ENCODE measurements at places on chromosomes 1 and 21.

DNA sequence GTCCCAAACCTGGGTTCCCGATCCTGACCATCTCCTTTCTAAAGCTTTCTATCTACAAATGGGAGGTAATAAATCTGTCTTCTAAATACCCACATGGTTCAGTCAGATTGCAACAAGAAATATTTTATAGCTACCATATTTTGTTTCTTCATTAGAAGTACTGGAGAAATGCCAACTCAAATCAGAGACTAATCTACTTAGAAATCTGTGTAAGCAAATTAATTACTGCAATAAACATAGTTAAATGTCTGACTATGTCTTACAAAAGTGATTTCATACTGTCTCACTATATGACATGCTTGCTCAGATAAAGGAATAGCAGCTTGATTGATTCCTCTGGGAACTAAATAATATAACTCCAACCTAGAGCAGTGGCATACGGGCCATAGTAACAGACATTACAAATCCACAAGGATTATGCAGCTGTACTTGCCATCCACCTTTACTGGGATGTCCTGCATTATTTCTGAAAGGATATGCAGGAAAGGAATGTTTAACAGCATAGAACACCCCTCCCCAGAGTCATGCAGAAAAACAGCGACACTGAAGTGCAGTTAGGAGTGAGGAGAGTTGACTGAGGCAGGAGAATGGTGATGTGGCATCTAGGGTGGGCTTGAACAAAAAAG is 80.3 kb downstream of the PCNX2 start:
- no peak for DNase-seq

GRCh38 chr1:54645806-54646676 is 4.5 kb downstream of the MROH7 start:
- no peak for DNase-seq

- DNase-seq, result no peak
Observed at GRCh38 chr1:13869172-13869797, 169.3 kb downstream of the PRDM2 start.

DNA sequence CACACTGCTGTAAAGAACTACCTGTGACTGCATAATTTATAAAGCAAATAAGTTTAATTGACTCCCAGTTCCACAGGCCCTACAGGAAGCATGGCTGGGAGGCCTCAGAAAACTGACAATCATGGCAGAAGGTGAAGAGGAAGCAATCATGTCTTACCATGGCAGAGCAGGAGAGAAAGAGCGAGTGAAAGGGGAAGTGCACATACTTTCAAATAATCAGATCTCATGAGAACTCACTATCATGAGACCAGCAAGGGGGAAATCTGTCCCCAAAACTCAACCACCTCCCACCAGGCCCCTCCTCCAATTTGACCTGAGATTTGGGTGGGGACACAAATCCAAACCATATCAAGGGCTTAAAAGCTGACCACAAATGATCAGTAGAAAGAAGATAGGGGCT is 493.2 kb downstream of the PTPRC start:
- no peak for DNase-seq

GRCh38 chr1:101283443-101283842 is 46.6 kb downstream of the S1PR1 start:
- no peak for DNase-seq

- DNase-seq, result no peak
Observed at GRCh38 chr1:54314696-54315095, 91.5 kb downstream of the SSBP3 start.

DNA sequence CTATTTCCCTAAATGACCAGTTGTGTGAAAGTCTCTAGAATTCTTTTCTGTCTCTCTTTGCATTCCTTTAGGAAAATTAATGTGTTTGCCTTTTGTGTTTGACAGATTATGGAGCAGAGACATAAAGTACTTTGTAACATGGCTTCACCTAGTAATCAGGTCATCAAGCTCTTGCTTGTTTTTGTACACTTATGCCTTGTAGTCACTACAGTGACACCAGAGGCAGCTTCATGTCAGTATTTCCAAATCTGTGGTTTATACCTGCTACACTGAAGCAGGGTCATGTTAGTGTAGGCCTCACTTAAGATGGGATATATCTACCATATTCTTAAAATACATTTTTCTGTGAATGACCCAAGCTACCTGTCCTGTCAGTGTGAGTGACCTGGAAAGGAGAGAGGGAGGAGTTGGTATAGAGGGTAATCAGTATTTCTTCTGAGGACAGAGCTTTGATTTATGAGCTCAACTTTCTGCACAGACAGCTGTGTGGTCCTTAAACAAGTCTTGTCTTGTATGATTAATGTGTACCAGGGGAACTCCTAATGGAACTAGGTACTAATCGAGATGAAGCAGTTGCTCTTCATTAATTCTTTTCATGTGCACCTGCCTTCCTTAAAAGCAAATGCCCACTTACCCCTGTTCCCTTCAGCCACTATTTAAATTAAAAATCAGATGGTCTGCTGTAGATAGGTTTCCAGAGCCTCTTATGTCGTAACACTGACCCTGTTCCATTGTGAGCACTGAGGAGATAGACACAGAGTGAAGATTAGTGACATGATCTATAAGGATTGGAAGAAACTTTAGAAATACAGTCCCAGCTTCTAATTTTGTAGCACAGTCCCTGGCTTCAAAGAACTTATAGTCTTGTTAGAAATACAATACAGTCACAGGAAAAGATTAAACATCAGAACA is 45.7 kb downstream of the MACO1 start:
- DNase-seq, result no peak

DNA sequence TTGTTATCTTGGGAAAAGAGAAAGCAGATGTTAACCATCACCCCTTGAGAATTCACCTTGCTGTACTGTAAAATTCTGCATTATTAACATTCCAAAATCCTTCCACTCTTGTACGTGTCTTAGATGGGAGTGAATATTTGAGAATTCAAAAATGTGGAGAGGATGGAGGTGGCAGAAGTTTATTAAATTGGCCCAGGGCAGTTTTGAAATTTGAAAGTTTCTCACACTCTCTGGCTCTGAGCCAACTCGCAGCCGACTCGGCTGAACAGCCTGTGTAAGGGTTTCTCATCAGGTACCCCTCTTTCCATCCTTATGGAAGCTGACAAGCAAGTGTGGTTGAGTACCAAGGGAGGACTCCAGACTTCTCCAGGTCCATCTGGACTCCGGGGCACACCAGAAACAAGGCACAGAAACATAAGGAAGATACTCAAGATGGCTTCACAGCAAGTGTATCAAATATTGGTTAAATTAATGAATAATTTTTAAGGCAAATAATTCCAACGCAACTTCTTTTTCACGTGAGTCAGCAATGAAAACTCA is 45.1 kb downstream of the RRAGC start:
- no peak for DNase-seq

GRCh38 chr1:42593486-42594100 is 64.6 kb upstream of the PPIH start:
- DNase-seq, result no peak

DNA sequence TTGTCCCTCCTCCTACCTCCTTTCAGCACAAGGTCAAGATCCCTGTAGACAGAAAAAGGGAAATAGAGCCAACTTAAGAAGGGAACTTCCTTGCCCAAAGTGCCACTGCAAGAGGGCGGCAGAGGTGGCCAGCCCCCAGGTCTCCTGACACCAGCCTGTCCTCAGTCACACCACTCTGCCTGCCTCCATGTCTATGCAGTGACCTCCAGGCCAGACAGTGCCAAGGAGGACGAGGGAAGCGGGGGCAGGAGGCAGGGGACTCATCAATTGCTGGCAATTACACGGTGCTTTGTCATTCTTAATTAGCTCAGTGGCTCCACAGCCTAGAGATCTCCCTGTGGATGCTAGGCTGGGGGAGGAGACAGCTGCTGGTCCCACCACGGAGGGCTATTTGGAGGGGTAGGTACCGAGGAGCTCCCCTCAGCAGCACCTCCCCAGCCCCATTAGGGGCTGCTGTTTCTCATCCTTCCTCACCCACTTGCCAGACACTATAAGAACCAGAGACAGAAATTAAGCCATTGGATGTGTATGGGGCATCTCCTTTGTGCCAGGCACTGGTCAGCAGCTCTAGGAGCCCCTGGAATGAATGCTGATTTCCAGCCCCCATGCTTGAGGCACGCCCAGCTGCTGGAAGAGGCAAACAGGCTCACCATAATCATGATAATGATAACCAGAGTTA is 6.1 kb upstream of the LDLRAP1 start:
- no peak for DNase-seq

DNA sequence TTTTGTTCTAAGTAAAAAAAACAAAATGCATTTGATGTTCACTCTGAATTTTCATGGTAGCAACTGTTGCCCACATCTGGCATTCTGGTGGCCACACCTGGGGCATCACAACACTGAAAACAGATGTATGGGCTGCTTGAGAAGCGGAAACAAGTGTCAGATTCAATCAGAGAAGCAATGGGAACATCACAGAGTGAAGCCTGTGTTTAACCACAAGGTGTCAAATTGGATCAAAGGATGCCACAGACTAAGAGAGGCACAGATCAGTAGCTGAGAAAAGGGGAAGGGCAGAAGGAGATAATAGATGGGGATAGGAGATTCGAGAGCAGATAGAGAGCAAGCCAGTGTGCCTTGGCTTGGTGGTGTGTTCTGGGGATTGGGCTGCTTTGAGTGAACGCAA is 49.8 kb upstream of the MTF2 start:
- no peak for DNase-seq

DNA sequence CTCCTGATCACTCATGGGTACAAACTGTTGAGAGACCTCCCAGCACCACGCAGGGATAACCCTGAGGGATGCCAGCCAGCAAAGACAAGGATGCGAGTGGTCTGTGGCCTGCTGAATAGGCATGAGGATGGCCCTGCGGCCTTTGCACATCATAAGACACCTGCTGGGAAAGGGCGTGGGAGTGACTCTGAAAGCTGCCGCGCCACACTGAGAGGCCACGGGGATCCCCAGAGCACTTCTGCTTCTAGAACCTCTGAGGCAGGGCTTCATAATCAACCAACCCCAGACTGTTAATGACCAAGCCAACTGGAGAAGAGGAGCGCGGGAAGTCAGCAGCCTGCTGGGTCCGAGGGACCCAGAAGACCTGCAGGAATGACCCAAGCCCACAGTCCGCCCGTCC is 73.8 kb downstream of the SH3BGR start:
- no peak for DNase-seq

- no peak for DNase-seq
Observed at GRCh38 chr1:156359973-156360372, 9.0 kb upstream of the RHBG start.

DNA sequence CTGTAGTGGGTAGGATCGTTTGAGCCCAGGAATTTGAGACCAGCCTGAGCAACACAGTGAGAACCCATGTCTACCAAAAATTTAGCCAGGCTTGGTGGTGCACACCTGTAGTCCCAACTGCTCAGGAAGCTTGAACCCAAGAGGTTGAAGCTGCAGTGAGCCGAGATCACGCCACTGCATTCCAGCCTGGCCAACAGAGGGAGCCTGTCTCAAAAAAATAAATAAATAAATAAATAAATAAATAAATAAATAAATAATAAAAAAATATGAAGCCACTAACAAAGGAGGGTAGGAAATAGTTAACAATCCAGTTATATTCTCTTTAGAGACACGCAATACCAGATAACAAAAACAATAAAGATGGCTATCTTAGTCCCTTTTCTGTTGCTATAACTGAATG is 11.9 kb upstream of the CBR3 start:
- no peak for DNase-seq

- no peak for DNase-seq
Observed at GRCh38 chr1:119294199-119294598, 74.4 kb upstream of the HAO2 start.

DNA sequence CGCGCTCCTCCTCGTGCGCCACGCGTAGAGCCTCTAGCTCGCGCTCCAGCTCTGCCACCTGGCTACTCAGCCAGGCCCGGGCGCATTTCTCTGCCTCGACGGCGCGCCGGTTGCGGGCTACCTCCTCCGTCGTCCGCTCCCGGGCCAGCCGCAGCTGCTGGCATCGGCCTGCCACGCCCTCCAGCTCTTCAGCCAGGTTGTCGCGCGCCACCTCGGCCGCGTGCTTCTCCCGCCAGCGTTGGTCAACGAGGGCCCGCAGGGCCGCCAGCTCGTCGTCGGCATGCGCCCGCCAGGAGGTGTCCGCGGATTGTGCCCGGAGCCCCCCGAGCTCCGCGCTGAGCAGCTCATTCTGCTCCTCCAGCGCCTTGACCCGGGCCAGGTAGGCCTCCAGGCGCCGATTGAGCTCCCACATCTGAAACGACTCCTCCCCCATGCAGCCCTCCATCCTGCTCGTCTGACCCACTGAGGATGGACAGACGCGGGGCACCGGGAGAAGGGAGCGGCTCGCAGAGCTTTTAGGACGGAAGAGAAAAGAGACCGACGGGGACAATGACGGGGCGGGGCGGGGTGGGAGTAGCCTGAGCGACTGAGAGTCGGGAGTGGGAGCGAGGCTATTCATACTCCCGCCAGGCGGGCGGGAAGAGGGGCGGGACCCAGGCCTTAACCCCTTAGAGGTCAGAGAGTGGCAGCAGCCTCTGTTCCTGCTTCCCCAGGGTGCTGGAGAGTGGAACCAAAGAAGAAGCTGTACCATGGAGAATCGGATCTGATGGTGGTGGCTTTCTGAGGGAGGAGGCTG is at the start of gene NES:
NES (minus strand) TSS at position 588 of the 796 bp plus-strand sequence; CDS start at position 445, 143 bp downstream.
- no peak for DNase-seq

DNA sequence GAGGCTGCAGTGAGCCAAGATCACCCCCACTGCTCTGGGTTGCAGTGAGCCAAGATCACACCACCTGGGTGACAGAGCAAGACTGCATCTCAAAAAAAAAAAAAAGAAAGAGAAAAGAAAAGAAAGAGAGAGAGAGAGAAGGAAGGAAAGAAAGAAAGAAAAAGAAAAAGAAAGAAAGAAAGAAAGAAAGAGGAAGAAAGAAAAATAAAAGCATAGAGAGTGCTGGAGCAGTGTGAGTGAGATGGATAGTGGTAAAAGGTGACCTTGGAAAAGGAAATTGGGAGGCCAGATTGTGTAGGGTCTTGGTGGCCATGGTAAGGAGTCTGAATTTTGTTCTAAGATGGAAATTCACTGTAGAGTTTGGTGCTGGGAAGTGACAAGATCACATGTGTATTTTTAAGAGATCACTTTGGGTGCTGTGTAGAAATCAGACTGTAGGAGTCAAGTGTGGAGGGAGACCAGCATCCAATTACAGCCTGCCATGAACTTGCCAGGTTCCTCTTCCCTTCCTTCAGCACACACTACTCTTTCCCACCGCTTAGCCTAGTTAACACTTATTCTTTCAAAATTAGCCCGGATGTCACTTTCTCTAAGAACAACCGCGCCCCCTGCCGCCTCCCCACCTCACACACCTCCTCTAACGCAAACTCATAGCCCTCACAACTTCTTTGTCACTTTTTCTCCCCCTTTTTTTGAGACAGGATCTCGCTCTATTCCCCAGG is 17.9 kb downstream of the MTX1 start:
- DNase-seq, result peak; percentile 70

- no peak for DNase-seq
Observed at GRCh38 chr1:57736940-57737339, 313.1 kb upstream of the DAB1 start.
